CD4-positive, alpha-beta memory T cell (primary cell): ENCODE measurements at places on chromosomes 7 and 10. TPM values are rescaled to one million over a fixed set of nuclear protein-coding genes. Genes with fewer than 3 reads are reported as not detected.

- no peak for DNase-seq
- peaks cover 75% of the 10 kb centered on the region for H3K4me1 ChIP-seq
- H3K36me3 ChIP-seq = no peaks in the 10 kb centered on the region
- no peaks in the 10 kb centered on the region for H3K27me3 ChIP-seq
Measured at GRCh38 chr10:79046741-79047583, 21.8 kb upstream of the ZMIZ1 start.

GRCh38 chr10:122208571-122209430 is 62.3 kb upstream of the BTBD16 start:
- no peak overlapping the region for H3K4me3 ChIP-seq
- no peaks in the 10 kb centered on the region for H3K27me3 ChIP-seq
- H3K36me3 ChIP-seq = no peaks in the 10 kb centered on the region
- H3K27ac ChIP-seq = no peak overlapping the region
- no peak for DNase-seq
- H3K4me1 ChIP-seq = no peaks in the 10 kb centered on the region

- no peaks in the 10 kb centered on the region for H3K27me3 ChIP-seq
- H3K4me3 ChIP-seq = no peak overlapping the region
- H3K27ac ChIP-seq = peak overlapping the region; percentile 70
- H3K4me1 ChIP-seq = peaks cover 90% of the 10 kb centered on the region
Measured at GRCh38 chr7:149870701-149871483, 2.9 kb upstream of the ATP6V0E2 start.

DNA sequence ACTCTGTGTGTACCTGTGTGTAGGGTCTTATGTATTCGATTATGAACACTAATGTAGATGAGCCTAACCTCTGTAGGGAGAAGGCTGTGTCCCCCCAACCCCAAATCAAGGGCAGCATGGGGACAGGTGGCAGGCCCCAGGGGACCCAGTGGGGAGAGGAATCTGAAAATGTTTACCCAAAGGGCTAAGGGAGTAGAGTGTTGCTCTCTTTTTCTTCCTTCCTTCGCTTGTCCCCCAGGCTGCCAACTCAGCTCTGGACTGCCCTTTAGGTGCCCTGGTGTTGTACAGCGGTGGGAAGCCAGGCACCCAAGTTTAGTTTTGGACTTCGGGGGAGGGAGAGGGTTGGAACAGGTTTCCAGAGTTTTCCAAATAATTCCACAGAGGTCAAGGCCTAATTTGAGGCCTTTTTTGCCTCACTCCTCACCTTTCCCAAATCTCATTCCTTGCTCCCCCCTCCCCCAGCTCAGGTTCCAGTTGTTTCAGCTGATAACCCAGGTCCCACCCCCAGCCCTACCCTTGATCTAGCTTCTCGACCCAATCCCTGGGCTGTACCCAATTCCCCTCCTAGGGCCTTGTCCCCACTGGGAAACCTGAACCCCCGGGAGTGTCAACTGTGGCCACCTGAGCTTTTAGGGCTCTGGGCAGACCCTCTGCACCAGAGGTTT is 9.1 kb upstream of the PAX2 start:
- no peaks in the 10 kb centered on the region for H3K36me3 ChIP-seq
- DNase-seq = no peak
- peaks cover 13% of the 10 kb centered on the region for H3K4me1 ChIP-seq
- H3K27ac ChIP-seq = no peak overlapping the region
- no peak overlapping the region for H3K4me3 ChIP-seq

DNA sequence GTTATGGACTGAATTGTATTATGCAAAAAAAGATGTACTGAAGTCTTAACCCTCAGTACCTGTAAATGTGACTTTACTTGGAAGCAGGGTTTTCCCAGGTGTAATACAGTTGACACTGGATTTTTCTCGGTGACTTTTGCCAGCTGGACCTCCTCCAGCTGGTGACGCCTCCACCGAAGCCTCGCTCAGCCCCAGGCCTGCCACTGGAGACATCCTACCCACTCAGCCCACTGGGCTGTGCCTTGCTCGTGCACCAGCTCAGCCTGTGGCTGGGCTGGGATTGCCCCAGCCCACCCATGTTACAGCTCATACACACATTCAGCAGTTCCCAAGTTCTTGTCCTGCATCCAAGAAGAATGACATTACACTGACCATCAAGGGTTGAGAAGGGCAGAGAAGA is 42.4 kb upstream of the GPR22 start:
- H3K27me3 ChIP-seq = no peaks in the 10 kb centered on the region
- H3K4me1 ChIP-seq = no peaks in the 10 kb centered on the region
- no peak for DNase-seq
- no peak overlapping the region for H3K4me3 ChIP-seq

DNA sequence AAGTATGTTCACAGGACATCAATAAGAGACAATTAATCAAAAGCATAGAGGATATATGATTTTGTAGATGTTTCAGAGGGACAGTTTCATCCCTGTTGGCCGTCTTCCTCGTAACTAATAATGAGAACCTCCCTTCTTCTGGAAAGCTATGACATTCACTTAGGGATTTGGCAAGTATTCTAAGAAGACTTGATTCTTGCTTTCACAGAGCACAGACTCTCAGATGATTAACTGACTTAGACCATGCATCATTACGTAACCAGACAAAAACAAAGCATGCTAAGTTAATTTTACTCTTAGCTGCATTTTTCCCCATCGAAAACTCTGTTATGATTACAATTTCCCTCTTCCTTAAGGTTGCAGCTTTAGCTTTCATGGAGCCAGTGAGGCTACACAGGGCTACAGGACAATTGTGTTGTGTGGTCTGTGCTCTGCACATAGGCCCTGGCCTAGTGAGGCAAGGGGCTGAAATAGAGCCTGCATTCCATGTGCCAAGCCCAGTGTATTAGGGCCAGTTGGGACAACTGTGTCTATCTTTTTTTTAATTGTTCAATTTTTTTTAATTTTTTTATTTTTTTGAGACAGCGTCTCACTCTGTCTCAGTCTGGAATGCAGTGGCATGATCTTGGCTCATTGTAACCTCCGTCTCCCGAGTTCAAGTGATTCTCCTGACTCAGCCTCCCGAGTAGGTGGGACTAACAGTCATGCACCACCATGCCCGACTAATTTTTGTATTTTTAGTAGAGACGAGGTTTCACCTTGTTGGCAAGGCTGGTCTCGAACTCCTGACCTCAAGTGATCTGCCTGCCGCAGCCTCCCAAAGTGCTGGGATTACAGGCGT is 105.3 kb downstream of the PLXDC2 start:
- DNase-seq = no peak
- H3K4me1 ChIP-seq = no peaks in the 10 kb centered on the region
- H3K36me3 ChIP-seq = no peaks in the 10 kb centered on the region
- H3K27ac ChIP-seq = no peak overlapping the region
- no peaks in the 10 kb centered on the region for H3K27me3 ChIP-seq

The NPY4R2 gene
- not detected for total RNA-seq

DNA sequence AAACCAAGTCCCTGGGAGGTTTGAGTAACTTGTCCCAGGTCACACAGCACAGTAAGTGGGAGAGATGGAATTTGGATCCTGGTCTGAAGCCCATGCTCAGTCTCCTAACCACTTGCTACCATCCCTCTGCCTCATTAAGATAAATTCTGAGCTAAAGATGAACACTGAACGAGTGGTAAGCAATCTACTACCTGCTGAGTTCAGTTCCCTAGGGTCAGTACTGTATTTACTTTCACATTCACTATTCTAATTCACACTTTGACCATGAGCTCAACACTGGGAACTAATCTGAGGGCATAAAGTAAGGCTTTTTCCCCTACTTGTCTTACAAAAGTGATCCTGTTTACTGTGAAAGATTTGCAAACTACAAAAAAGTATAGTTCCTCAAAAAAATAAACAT is 2.4 kb downstream of the UROS start:
- DNase-seq = no peak
- H3K27me3 ChIP-seq = no peaks in the 10 kb centered on the region
- no peaks in the 10 kb centered on the region for H3K36me3 ChIP-seq

The NXPH1 gene
- total RNA-seq = not detected

GRCh38 chr10:13049774-13050420 is 48.4 kb upstream of the CCDC3 start:
- no peaks in the 10 kb centered on the region for H3K27me3 ChIP-seq
- no peak overlapping the region for H3K27ac ChIP-seq
- no peaks in the 10 kb centered on the region for H3K36me3 ChIP-seq
- H3K4me3 ChIP-seq = no peak overlapping the region
- no peaks in the 10 kb centered on the region for H3K4me1 ChIP-seq
